T47D (cell line): ENCODE measurements at places on chromosomes 3 and 15.
A peak's percentile ranks its signal among the peaks of the same experiment; 100 is the strongest.

DNA sequence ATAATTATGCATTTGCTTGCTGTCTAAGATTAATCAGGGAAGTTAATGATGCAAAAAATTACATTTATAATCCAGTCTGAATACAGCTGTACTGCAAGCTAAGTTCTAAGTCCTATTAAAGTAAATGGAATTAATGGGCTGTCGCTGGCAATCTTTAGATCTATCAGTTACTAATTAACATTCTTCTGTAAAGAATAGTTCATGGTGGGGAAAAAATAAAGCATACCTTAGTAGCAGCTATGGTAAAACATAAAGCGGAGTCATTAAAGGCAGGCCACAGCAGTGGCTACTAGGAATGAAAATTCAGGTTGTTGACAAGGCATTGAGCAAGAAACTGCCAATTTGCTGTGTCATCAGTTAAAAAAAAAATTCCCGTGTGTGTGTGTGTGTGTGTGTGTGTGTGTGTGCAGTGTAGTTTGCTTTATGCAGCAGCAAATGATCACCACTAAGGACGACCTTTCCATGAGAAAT, 129.8 kb downstream of the ZNF385D start:
- DNase-seq, result no peak

GRCh38 chr3:10961921-10962320, 30.6 kb upstream of the SLC6A1 start:
- no peak for DNase-seq

DNA sequence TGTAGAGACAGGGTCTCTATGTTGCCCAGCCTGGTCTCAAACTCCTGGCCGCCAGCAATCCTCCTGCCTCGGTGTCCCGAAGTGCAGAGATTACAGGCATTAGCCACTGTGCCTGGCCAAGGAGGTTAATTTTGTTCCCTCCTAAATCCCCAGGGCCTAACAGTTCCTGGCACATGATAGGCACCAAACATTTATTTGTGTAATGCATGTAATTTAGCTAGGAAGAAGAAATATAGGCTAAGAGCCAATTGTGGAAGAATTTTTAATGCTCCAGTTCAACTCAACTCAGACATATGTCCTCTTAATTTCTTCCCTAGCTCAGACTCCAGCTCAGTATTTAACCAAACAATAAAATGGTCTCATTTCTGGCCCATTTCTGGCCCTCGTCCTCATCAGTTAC, 7.7 kb upstream of the ZNF592 start:
- no peak for DNase-seq

DNA sequence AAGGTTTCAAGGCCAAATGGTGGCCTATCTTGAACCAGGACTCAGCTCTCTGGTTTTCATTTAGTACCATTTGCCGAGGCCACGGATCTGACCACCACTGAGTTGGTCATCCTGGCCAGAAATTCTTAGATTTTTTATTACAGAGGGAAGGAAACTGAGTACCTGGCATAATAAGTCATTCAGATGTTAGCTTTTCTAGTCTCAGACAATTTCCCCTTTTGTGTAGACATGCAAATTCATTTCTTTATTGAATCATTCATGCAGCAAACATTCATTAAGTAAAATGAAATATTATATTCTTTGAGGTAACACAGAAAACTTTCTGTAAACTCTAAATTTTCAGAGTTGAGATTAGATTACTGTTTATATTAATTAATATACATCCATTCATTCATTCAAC, 223.7 kb downstream of the PDCD6IP start:
- no peak for DNase-seq

GRCh38 chr3:23669541-23670255, 136.1 kb upstream of the UBE2E1 start:
- DNase-seq, result no peak

GRCh38 chr3:57434041-57434440, 110.1 kb downstream of the DNAH12 start:
- peak; percentile 63 for DNase-seq

DNA sequence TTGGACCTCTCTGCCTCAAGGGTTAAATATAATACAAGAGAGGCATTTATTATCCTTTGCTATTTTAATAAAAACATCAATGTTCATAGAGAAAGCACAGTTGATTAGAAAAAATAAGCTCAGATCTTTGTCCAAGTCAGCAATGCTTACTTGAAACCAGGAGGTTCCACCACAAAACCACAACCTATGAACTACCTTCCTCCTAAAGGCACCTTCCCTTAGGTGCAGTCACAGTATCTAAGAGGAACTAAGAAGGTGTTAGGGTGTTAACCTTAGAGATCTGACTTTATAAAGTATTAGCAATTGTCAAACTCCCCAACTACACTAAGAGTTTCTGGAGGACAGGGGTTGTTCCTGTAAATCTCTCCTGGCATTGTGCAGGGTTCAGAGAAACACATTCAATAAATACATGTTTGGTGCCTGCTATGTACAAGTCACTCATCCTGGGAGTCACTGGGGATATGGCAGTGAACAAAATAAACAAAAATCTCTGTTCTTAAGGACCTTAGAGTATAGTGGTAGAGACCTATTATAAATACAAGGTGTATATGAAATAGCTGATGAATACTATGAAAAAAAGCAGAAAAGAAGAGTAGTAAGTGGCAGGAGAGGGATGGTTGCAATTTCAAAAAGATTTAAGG, 208.6 kb downstream of the NFKBIZ start:
- no peak for DNase-seq
